ENCODE measurements at places on chromosomes 1 and 21.

DNA sequence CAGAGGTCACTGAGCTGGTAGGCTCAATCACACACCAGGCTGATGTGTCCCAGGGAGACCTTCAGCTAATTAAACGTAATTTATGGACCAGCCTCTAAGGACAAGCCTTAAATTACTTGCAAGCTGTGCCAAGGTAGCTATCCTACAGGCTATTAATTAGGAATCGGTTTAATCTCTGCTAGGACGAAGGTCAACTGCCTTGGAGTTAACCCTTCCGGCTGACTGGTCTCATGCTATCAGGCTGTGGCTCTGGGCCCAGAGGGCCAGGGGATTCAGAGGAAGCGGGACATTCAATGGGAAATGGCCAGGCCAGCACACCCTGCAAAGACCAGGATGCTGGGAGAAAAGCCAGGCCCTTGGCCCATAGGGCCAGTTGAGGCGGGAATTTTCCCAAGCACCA, 19.0 kb downstream of the DHRS3 start:
- no peak for DNase-seq

DNA sequence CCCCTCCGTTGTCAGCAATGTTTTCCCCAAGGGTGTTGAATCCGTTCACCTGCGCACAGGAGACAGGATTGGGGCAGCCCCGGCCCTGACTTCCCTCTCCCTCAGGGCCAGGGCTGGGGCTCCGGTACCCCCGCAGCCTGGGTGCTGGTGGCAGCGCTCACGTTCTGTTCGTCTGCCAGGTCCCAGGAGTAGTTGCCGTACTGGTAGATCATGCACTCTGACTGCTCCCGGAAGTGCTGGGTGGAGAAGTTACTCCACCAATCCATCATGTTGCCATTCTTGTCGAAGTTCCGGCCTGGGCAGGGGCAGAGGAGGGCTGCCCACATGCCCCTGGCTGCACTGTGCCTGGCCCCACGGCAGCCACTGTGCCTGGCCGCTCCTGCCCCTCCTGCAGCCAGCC, 6.1 kb downstream of the PRXL2B start:
- no peak for DNase-seq

- DNase-seq: no peak
Observed at GRCh38 chr1:4045397-4046010, 145.4 kb upstream of the C1orf174 start.

DNA sequence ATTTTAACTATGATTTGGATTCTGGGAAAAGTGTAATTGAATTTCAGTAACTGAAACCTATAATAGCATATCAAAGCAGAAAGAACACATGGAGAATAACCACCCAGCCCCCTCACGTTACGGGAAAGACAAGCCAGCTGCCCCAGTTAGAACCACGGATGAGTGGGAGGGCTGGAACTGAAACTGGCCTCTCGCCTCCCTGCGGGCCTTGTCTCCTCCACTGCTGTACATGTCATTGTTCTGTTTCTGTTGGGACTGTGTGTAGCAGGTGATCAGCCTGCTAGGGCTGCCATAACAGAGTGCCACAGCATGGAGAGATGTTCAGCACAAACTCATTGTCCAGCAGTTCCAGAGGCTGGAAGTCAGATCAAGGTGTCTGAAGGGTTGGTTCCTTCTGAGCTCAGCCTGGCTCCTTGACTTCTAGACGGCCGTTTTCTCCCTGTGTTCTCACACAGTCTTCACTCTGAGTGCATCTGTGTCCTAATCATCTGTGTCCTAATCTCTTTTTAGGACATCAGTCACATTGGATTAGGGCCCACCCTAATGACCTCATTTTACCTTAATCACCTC, 52.4 kb downstream of the MAP3K21 start:
- no peak for DNase-seq

GRCh38 chr1:225963735-225964530, 22.9 kb upstream of the LEFTY2 start:
- DNase-seq: no peak

DNA sequence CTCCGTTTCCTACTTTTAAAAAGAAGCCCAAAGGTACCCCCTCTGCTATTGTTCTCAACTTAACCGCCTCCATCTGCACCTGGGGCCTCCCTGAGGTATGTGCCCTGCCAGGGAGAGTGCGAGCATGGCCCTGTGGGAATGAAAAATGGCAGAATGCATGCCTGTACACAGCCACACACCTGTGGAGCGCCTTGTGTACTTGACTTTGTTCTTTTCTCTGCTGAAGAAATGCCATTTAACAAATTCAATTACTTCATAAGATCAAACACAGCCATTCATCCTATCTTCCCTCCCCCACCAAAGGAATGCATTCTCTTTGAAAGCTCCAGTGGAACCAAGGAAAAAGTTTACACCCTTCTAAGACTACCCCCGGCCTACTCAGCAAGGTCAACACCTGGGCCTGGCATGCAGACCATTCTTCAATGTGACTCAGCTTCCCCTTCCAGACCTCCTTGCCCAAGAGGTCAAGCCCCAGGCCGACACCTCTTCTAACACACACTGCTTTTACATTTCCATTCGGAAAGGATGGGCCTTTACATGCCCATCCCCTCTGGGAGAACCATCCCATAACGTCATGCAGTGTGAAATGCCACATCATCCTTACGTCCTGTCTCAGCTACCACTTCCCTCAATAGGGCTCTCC, 123.7 kb downstream of the SMYD2 start:
- no peak for DNase-seq

- no peak for DNase-seq
Observed at GRCh38 chr1:155809088-155809487, 47.9 kb downstream of the GON4L start.

DNA sequence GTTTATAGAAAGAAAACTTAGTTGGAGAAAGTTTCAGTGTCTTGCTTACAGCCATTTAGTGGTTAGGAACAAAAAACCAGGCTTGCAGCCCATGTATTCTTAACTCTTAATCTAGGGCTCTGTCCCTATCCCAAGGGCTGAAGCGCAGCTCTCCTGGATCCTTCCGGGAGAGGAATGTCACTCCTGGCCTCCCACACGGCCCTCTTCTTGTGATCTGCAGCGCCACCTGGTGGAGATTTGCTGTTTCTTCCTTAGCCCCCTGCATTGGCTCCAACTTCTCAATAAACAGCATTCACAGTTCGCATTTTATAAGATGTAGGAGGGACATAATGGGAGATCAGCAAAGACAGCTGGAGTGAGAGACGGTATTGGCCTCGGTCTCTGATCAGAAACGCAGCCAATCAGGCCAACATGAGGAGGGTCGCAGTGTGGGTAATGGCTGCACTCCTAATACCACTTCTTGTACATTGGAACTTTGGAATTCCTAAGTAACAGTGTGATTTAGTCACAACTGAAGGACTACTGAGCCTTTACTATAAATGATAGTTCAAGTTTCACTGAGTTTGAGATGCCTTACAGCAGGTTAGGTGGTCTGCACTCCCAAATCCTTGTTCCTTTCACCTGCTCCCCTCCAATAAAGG, 283.4 kb downstream of the ASTN1 start:
- no peak for DNase-seq

- no peak for DNase-seq
Observed at GRCh38 chr21:16755061-16755460, 757.8 kb upstream of the CXADR start.

GRCh38 chr1:203464226-203464625, 11.4 kb upstream of the PRELP start:
- no peak for DNase-seq

DNA sequence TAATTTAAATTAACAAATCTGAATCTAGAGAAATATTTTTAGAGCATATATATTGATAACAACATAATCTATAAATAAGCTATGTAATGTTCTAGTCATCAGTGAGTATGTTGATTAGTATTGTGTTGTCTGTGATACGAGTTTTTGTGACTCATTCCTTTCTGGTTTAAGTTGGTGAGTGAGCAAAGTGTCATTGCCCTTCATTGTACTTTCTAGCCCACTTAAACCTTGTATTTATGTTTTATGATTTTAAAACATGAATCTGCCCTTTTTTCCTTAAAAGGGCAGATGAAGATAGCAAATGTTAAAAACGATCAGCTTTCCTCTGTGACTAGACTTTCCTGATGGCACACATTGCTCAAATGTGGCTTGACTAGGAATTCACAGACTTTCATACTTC, 38.5 kb downstream of the MACO1 start:
- DNase-seq: no peak

- DNase-seq: no peak
Observed at GRCh38 chr1:119941392-119941791, 45.1 kb upstream of the ADAM30 start.

DNA sequence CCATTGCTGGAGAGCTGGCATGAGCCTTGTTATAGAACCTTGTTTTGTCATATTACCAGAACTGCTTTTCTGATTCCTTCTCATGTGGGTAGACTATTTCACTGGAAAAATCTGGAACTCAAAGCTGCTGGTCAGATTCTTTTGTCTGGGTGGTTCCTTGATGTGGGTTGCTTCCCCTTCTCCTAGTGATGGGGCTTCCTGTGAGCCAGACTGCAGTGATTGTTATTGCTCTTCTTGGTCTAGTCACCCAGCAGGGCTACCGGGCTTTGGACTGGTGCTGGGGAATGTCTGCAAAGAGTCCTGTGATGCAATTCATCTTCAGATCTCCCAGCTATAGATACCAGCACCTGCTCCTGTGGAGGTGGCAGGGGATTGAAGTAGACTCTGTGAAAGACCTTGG, 59.4 kb downstream of the GPR137B start:
- DNase-seq: no peak

- DNase-seq: no peak
Observed at GRCh38 chr1:209458921-209459320, 124.6 kb upstream of the CAMK1G start.

DNA sequence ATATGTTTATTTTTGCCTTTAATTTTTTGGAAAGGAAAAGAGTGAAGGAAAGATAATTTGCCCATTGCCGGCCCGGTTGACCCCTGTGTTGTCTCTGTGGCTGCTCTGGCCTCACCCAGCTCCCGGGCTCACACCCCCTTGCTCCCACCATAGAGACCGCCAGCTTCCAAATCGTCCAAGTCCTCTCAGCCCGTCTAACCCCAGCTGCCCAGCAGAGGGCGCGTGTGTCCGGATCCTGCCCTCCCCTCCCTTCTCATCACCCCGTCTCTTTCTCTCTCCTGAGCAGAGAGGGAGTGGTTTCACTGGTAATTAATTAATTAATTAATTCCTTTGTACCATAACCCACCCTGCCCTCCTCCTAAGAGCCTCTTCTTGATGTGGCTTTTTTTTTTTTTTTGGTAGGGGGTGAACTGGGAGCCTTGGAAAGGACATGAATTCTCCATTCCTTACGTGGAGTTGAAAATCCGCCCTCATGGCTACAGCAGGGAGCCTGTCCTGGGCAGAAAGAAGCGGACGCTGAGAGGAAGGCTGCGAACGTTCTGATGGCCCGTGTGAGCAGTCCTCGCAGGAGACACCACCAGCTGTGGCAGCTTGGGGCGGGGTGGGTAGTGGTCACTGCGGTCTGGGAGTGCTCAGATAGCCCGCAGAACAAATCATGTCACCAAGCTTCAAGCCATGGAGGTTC, 45.9 kb downstream of the KIAA0040 start:
- no peak for DNase-seq

DNA sequence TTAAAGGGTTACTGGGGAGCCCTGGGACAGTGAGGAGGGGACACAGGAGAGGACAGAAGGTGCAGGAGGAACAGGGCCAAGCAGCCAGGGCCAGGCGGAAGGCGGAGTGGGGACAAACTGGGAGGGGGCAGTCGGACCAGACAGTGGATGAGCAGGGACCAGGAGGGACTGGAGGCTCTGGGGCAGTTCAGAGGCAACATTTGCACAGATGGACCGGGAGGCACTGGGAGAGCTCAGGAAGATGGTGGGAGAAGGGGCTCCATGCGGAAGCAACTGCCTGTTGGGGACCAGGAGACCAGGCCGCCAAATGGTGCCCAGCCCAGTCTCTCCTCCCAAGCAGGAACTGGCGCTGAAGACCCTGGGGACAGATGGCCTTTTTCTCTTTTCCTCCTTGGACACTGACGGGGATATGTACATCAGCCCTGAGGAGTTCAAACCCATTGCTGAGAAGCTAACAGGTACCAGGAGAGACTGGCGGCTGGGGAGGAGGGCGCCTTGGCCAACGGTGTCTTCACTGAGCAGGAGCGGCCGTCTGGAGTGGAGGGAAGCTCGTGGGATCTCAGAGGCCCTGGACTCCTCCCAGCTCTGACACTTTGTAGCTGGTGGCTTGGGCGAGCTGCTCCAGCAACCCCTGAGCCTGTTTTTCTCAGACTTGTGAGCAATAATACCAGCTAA, 847 bp downstream of the SELENON start:
- DNase-seq: no peak
